SJCRH30 (cell line): ENCODE measurements at places on chromosomes 11 and 22.
A peak's percentile ranks its signal among the peaks of the same experiment; 100 is the strongest.

GRCh38 chr11:1851468-1852180 is 1.3 kb upstream of the LSP1 start:
- DNase-seq, result no peak

- DNase-seq, result peak; percentile 81
These were observed 82.3 kb upstream of the EED start for GRCh38 chr11:86162239-86162638.

GRCh38 chr22:37561212-37562048 is 1.1 kb downstream of the CDC42EP1 start:
- DNase-seq, result peak; percentile 84

- DNase-seq, result no peak
These were observed 2.1 kb downstream of the MRPL40 start for GRCh38 chr22:19434401-19434800.

DNA sequence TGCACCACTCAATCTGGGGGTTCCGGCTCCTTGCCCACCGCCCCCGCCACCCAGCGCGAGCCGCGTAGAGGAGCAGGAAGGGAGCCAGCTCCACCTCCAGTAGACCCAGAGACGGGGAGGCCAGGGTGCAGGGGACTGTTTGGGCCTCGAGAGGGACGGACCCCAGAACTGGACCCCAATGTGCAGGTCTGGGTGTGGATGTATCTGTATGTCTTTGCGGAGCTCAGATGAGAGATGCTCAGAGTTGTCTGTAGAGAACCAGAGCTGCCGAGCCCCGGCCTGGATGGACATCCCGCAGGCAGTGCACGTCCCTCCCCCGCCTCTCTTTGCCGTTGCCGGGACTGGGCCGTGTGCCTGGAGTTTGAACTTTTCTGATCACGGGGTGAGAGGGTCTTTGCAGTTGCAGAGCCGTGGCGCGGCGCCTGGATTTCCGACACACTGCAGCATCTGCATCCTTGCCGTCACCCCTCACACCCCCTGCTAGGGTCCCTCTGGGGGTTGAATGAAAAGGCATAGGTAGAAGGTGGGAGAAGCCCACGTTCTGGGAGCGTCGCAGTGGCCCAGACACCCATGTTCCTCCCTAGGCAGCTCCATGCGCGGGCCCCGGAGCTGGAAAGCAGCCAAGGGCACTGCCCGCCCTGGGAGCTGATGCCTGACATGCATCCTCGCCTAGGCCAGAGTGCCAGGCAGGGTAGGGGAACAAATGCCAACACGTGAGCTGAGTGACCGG is 105.2 kb downstream of the KCNQ1 start:
- no peak for DNase-seq

GRCh38 chr22:44151676-44152075 is 29.0 kb upstream of the PARVG start:
- DNase-seq, result no peak

GRCh38 chr11:19239039-19239438 is 1.7 kb downstream of the E2F8 start:
- no peak for DNase-seq

DNA sequence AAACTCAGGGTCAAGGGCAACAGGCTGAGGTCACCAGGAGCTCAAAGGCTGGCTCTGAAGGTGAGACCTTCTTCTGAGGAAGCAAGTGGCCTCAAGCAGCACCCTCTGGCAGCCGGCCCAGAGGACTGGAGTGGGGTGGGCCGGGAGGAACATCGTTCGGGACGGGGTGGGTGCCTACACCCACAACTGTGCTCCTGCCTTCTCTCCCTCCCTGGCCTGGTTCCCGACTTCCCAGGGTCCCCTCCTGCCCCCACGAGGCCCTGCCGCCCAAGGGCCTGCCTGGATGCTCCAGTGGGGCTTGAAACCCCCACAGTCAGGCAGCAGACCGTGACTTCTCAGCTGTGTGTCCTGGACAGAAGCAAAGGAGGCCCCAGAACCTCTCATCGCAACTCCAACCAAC is 195.7 kb downstream of the IGLL1 start:
- no peak for DNase-seq

DNA sequence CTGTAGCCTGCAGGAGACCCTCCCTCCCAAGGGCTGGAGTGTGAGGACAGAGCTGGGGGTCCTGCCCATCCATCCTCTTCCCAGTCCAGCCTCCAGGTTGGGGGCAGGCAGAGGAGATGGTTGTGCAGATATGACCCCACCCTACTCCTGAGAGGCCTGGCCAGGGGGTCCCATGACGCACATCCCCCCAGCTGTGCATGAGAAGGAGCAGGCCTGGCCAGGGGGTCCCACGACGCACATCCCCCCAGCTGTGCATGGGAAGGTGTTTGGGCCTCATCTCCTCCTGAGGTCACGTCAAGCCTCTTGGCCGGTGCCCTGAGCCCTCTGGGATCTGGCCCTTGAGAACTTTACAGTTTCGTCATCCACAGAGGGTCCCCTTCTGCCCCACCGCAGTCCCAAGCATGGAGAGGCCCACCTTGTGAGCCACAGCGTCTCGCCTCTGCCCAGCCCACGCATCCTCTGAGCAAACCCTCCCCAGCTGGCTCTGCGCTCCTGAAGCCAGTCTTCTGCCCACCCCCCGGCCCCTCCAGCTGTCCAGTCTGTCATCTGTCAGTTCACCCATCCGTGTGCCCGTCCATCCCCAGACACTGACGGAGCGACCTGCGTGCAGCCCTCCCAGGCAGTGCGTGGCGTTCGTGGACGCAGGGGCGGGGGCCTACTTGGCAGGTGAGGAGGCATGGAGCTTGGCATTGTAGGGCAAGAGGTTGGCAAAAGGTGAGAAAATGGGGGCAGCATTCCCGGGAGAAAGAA is 2.3 kb downstream of the ANO9 start:
- DNase-seq, result peak; percentile 39

- DNase-seq, result no peak
These were observed 766.4 kb downstream of the FAM181B start for GRCh38 chr11:81967242-81967641.

- no peak for DNase-seq
These were observed 419 bp downstream of the ANKRD54 start for GRCh38 chr22:37843741-37844089.

GRCh38 chr11:36499315-36499714 is 10.8 kb downstream of the TRAF6 start:
- no peak for DNase-seq

GRCh38 chr22:49955581-49956417 is 4.8 kb upstream of the PIM3 start:
- no peak for DNase-seq

DNA sequence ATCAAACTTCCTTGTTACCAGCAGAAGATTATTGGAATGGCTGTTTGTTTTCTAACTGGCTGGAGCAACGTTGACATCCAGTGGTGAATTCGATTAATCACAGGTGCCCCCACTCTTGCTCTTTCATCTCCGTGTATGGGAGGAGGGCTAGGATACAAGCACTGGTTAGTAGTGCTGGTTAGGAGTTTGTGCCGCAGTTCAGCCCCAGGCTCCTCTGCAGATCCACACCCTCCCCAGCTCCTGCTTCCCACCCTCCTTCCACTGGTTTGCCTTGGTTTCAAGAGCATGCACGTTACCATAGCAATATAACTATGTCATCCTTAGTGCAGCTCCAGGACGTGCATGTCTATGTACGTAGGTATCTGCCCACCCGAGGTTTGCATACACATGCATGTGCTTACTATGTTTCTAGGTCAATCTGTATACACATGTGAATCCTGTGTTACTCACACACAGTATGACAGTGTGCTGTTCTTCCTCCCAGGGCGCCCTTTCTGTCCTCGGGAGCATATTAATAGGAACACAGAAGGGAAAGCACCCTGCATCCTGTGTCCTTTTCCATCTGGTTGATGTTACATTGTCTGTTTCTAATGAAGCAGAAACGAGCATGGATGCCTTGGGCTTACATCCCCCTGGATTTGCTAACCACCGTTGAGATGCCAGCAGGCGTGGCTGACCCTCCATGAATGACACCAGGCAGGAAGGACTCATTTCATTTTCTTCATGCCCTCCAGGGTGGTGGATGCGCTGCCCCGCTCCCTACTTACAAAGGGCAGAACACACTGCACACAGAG is 539.3 kb downstream of the OPCML start:
- DNase-seq, result no peak

GRCh38 chr11:1237128-1237580 is 14.3 kb downstream of the MUC5B start:
- no peak for DNase-seq

GRCh38 chr11:69209038-69209350 is 53.3 kb downstream of the SMIM38 start:
- DNase-seq, result no peak

GRCh38 chr11:60761436-60762190 is 4.9 kb downstream of the MS4A15 start:
- no peak for DNase-seq

GRCh38 chr11:116641561-116642045 is 131.2 kb downstream of the BUD13 start:
- no peak for DNase-seq

DNA sequence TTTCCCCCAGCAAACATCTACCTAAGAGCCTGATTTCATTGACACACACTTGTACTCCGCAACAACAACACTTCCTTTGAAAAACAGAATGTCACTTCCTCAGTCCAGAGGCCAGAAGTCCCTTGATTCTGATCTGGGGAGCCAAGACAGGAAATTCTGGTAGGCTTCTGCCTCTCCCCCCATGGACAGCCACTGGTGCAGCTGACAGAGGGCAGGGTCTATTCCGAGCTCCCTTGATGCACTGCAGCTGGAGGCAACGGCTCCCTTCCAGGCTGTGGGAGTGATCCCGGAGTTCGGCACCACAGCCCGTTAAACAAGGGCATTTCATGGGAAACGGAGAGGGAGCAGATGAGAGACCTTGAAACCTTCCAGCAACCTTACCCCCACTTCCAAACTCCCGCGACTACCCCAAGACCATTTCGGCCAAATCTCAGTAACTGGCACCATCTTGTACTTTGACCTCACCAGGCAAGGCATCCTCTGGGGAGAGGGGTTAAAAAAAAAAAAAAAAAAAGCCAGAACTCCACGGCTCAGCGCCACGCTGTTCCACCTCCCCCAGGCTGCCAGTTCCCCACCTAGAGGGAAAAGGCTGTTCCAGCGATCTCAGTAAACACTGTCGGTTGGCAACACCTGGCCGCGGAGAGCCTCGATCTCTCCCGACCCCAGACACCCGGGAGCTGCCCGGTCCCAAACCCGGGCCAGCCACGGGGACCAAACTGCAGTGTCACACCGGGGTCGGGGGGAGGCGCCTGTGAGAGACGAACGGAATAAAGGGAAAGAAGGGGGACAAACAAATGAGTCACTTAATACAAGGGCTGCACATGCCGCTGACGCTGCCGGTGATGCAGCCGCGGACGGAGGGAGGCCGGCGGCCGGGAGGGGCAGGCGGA is 1.1 kb downstream of the GAB2 start:
- peak; percentile 85 for DNase-seq

- DNase-seq, result no peak
These were observed 48.2 kb downstream of the GLYATL2 start for GRCh38 chr11:58796333-58796732.

GRCh38 chr11:117621226-117621625 is 175.8 kb downstream of the DSCAML1 start:
- DNase-seq, result no peak

DNA sequence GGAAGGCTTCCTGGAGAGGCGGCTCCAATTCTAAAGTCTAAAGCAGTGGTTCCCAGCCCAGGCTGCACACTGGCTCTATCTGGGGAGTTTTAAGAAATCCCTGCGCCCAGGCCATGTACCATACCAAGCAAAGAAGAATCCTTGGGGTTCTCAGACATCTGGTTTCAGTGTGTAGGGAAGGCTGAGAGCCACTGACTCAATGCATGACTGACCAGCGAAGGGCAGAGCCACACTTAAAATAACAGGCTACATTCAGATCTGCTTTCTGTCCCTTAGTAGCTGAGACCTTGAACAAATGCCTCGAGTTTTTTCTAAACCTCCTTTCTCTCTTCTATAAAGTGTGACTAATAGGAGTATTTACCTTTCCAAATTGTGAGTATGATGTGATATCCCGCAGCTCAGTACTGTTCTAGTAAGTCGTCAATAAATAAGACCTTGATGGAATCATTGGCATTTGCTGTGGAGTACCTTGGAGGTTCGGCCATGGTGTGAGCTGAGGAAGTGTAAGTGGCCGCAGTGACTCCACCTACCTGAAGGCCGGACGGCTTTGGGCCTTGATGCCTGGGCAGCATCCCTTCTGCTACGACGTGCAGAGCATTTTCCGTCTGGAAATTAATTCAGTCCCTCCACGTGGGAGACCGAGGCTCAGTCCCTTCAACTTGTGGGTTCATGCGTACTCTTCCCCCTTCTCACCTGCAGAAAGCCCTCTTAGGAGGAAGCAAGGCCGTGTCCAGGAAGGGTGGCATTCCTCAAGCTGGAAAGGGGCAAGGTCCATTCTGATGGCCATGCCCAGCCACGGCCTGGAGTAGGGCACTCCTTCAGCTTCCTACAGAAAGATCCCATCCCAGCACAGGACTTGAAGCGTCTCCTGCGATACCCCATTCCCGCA is 25.1 kb downstream of the GLB1L2 start:
- DNase-seq, result no peak

- peak; percentile 87 for DNase-seq
These were observed 113.8 kb downstream of the RBFOX2 start for GRCh38 chr22:35914665-35915476.

- no peak for DNase-seq
These were observed 25.0 kb downstream of the LRP5 start for GRCh38 chr11:68337399-68337835.

DNA sequence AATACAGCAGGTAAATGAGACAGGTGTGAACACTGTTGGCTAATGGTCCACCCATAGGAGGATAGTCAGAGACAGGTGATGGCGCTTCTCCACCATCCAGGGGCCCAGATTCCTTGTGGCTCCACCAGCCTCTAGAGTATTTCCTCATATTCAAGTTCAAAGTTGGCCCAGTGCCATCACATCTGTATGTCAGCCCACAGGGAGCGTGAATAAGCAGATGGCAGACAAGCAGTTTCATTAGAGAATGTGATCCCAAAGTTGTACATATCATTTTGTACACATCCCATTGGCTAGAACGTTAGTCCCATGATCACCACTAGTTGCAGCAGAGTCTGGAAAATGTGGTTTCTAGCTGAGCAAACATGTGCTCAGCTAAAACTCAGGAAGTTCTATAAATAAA is 11.0 kb upstream of the CWF19L2 start:
- peak; percentile 46 for DNase-seq

DNA sequence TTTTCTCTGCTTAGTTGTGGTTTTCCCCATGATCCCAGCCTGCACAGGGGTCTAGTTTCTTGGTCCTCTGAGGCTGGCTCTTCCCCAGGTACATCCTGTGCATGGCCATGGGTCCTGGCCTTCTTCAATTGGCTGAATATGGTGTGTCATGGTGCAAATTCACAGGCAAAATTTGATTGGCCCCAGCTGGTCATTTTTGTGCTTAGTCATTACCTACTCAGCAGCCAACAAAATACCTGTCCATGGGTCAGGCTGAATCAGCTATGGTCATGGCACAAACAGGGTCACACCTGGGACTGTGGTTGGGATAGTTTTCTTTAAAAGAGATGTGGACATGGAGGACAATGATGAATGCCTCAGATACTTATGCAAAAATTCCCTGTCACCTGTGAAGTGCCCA is 85.7 kb downstream of the CSNK2A3 start:
- no peak for DNase-seq
